ENCODE measurements at places on chromosomes 1 and 21.

DNA sequence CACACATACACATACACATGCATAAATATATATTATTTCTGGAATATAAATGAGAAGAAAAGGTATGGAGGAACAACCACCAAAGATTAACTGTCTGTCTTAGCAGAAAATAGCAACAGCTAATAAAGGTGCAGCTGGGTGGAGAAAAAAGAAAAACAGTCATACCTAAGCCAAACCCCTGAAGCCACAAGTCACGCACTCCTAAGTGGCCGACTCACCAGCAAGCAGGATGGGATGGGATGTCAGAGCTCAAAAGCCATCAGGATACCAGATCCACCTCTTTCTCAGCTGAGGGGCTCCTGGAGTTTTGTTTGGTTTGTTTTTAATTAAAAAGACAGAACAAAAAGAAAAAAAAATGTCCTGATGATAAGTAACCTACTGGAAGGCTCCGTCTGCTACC, 64.7 kb upstream of the HIVEP3 start:
- H3K36me3 ChIP-seq, result no peaks in the 10 kb centered on the region
- no peak overlapping the region for H3K27ac ChIP-seq

DNA sequence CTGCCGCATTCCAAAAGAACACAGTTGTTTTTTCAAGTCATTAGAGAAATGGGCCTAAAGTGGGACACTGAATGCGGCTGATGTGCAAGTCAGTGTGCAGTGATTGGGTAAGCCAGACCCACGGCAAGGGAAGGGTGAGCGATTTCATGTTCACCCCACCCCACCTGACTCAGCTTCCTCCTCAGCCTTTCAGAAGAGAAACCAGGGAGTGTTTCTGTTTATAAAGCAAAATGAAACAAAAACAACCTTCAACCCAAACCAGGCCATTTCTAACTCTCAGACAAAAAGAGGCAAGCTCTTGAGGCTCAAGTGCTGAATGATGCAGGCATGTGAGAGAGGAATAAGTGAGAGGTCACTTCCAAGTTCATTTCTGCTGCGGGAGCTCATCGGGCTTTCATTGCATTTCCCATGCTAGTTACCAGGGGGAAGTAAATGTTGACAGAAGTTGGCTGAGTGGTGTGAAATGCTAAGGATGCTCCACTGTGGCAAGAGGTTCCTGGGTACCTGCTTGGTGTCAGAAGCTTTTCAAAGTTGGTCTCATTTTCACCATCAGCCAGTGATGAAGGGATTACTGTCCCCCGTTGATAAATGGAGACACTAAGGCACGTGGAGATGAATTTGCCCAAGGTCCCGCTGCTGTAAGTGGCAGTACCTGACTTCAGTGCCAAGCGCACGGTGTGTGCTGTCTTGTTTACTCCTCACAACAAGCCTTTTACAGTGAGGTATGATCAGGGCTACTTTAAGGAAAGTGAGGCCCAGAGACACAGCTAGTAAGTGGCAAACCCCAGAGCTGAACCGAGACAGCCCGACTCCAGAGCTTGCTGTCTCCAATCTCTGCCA, 29.1 kb downstream of the STPG1 start:
- peaks cover 36% of the 10 kb centered on the region for H3K4me1 ChIP-seq
- peak overlapping the region; percentile 3 for H3K4me3 ChIP-seq
- peak; percentile 56 for DNase-seq
- H3K27ac ChIP-seq, result peak overlapping the region; percentile 67

DNA sequence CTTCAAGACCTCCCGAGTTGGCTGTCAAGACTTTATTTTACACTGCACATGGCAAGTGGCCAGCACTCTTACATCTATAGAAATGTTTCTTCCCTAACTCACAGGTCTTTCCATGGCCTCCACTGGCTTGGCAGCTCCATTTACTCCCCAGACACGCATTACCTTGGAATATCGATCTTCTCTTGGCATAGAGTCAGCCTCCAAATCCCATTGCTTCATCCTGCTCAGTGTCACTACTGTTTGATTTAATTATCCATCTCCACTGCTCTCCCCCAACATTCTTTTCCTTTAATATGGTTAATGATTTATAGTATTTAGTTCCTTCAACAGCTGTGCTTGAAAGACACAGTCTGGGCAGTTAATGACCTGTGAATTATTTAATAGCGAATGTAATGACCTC, 241.2 kb upstream of the MAP1LC3C start:
- no peaks in the 10 kb centered on the region for H3K27me3 ChIP-seq
- no peak for DNase-seq
- H3K4me3 ChIP-seq, result no peak overlapping the region

GRCh38 chr1:173113015-173113741, 62.4 kb upstream of the TNFSF18 start:
- no peaks in the 10 kb centered on the region for H3K27me3 ChIP-seq
- H3K27ac ChIP-seq, result no peak overlapping the region
- no peak overlapping the region for H3K4me3 ChIP-seq
- H3K4me1 ChIP-seq, result peaks cover 5% of the 10 kb centered on the region
- DNase-seq, result no peak
- H3K36me3 ChIP-seq, result no peaks in the 10 kb centered on the region

DNA sequence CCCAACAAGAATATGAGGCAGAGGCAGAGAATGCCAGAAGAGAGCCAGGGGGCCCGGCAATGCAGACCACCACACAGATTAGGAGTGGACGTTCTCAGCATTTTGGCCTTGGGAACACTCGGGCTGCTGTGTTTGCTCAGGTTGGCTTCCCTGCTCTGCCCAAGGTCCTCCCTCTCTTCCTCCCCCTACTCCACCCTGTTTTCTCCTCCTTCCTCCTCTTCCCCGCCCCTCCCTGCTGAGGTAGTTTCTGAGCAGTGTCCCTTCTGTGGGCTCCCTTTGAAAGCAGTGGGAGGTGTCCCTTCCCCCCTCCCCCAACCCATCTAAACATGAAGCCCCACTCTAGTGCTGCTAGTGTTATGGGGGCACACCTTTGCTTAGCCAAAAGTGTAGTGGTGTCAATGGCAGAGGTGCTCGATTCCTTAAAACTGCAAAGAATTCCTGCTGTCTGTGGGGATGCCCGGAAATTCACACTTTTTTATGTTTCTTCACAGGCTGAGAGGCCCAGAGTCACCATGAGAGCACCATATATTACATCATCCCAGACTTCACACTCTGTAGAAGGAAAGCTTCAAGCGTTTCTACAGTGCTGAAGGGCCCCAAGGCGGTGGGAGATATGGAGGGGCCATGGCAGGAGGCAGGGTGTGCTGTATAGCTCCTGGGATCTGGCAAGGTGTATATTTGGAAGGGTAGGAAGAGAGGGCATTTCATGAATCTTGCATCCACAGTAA, at the start of gene HHIPL2:
Gene HHIPL2 (minus strand): TSS at position 161 of the 728 bp plus-strand sequence. CDS start 60 bp downstream, at position 101.
- H3K27me3 ChIP-seq, result peaks cover 27% of the 10 kb centered on the region
- no peaks in the 10 kb centered on the region for H3K4me1 ChIP-seq
- DNase-seq, result no peak
- H3K27ac ChIP-seq, result no peak within 1 kb of the TSS

DNA sequence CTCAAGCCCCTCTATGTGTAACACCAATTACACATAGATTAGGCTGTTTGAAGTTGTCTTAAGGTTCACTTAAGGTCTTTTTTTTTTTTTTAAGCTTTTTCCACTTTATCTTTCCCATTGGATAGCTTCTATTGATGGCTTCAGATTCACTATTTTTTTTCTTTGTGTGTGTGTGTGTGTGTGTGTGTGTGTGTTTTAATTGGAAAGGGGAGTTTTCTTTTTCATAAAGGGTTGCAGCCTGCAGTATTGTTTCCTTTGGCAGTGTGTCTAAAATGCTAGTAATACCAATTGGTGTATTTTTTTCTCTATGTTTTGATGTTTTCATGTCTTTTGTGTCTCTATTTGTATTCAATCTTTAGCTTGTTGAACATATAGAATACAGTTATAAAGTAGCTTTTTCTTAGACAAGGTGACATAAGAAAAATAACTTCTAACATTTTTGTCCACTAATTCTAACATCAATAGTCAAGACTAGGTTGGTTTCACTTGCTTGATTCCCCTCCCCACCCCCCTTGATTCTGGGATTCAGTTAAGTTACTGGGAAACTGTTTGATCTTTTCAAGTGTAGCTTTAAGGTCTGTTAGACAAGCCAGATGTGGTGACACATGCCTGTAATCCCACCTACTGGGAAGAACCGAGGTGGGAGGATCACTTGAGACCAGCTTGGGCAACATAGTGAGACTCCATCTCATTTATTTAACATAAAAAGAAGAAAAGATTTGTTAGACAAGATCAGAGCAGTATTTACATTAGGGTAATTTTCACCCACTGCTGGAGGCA, 21.4 kb downstream of the PRRC2C start:
- no peak for DNase-seq
- no peaks in the 10 kb centered on the region for H3K27me3 ChIP-seq
- H3K4me3 ChIP-seq, result peak overlapping the region; percentile 5

DNA sequence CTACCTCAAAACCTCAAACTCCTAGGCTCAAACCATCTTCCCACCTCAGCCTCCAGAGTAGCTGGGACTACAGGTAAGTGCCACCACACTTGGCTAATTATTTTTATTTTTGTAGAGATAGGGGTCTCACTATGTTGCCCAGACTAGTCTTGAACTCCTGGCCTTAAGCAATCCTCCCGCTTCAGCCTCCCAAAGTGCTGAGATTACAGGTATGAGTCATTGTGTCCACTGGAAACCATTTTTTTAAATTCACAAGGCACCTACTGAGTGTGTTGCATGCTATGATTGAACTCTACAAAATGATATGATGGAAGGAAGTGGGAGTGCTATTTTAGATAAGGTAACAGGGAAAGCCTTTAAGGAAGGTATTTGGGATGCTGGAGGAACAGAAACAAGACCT, 41.8 kb upstream of the RCOR3 start:
- no peak for DNase-seq
- H3K27me3 ChIP-seq, result peaks cover 3% of the 10 kb centered on the region
- H3K36me3 ChIP-seq, result no peaks in the 10 kb centered on the region

DNA sequence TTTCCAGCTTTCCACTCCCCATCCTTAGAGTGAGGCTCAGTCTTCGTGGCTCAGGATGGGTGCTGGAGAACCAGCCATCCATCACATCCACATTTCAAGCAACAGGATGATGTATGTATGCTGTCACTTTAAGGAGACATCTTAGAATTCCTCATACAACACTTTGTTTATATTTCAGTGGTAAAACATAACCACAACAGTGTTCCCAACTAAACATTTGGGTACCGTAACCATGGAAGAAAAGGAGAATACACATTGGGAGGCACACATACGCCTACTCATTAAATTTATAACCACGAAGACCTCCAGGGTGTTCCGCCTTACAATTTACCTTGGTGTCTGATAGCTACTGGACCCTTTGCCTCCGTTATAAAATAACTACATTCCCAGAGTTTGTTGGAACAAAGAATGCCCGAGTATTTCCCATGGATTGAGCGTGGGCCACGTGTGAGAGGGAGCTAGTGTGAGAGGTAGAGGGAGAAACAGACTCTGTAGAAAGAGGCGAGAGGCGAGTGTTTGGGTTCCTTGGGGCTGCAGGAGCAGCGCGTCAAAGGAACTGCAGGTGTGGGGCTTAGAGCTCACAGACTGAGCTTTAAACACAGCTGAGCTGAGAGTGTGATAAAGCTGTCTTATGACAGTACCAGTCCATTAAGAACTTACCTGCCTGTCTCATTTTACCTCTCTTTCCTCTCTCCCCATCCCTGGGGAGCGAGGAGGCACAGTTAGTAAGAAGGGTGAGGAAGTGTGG, 111.5 kb upstream of the USP24 start:
- peaks cover 15% of the 10 kb centered on the region for H3K27me3 ChIP-seq
- H3K27ac ChIP-seq, result no peak overlapping the region
- H3K4me1 ChIP-seq, result no peaks in the 10 kb centered on the region
- no peak overlapping the region for H3K4me3 ChIP-seq
- no peak for DNase-seq

DNA sequence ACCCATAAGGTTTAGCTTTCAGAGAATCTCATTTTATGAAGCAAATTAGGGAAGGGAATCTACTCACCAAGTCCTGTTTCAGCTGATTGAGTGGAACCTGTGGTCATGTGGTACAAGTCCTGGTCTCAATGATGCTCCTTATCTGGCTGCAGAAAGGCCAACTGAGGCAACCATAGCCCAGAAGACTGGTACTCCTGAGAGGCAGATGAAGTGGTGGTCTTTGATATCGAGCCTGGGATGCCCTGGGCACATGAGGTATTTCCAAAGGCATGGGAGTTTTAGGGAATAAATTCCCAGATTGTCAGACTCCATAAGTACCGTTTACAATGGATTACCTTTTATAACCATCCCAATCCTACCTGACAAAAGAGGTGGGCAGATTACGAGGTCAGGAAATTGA, 3.3 kb downstream of the MX1 start:
- no peak overlapping the region for H3K27ac ChIP-seq
- H3K36me3 ChIP-seq, result peaks cover 58% of the 10 kb centered on the region
- peaks cover 54% of the 10 kb centered on the region for H3K4me1 ChIP-seq

DNA sequence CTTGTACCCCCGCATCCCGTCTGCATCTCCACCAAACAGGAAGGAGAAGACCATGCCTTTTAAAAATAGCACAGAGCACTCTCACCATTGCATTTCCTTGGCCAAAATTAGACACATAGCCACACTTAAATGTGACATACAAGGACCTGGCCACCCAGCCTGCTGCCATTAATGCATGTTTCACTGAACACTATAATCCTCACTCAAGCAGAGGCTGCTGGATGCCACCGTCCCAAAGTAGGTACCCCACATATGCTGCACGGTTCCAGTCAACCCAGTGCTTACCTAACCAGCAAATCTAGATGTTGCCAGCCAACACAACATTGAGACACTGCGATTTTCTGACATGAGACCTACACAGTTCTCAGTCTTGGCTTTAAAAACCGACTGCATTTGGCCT, 107.7 kb downstream of the ADSS2 start:
- H3K27me3 ChIP-seq, result peaks cover 1% of the 10 kb centered on the region
- no peak overlapping the region for H3K27ac ChIP-seq
- H3K36me3 ChIP-seq, result no peaks in the 10 kb centered on the region
- DNase-seq, result no peak
- peaks cover 8% of the 10 kb centered on the region for H3K4me1 ChIP-seq

DNA sequence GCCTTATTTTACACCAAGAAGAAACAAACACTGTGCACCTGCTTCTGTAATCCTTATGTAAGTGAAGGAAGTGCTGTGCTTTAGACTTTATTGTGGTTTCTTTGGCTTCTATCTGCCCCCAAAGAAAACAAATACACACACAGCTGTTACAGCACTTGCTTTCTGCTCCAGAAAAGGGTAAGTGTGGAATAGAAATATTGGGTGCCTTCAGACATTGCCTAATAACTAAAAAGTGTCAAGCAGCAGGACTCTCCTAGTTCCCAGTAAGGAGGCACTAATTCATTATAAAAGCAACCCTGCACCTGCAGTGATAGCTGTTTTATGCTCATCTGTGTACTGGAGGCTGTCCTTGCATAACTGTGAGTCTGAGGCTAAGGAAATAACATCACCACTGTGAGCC, 23.4 kb upstream of the PRRX1 start:
- H3K4me3 ChIP-seq, result no peak overlapping the region
- DNase-seq, result no peak
- peaks cover 2% of the 10 kb centered on the region for H3K4me1 ChIP-seq
- no peak overlapping the region for H3K27ac ChIP-seq
- H3K27me3 ChIP-seq, result peaks cover 2% of the 10 kb centered on the region
- H3K36me3 ChIP-seq, result no peaks in the 10 kb centered on the region

DNA sequence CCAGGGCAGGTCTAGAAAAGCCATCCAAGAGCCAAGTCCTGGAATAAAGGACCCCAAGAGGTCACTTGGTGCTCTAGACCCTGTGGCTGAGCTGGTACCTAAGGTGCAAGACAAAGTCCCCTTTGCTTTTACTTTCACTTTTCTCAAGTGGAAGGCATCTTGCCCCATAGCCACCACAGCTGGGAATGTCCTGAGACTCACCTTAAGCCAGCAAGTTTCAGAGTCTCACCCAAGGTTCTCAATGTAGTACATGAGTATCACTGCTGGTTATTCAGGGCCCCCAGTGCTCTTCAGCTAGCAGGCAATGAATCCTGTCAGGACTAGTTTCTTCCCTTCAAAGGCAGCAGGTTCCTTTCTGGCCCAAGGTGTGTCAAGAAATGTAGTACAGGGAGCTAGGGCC, 67.5 kb downstream of the UROD start:
- H3K4me3 ChIP-seq, result no peak overlapping the region
- no peaks in the 10 kb centered on the region for H3K4me1 ChIP-seq
- no peak for DNase-seq
- H3K36me3 ChIP-seq, result no peaks in the 10 kb centered on the region
